Esophagus squamous epithelium (tissue), 5 donors: ENCODE measurements at places on chromosomes 3 and 15. TPM values are rescaled to one million over a fixed set of nuclear protein-coding genes. Genes with fewer than 3 reads are reported as not detected.

DNA sequence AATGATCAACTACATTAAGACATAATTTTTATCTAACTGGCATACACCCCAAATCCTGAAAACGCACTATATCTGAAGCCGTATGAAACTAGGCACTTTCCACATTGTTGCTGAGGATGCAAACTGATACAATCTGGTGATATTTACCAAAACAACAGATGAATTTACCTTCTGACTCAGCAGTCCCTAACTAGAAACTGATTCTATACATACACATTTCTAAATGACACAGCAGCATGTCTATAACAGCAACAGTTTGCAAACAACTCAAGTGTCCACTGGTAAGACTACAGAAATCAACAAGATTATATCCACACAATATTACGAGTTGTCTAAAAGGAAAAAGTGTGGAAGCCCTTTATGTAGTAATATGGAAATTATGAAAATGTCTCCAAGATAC, 22.9 kb downstream of the SECISBP2L start:
- H3K4me1 ChIP-seq = no peaks in the 10 kb centered on the region
- H3K27me3 ChIP-seq = no peaks in the 10 kb centered on the region
- no peak overlapping the region for H3K27ac ChIP-seq

DNA sequence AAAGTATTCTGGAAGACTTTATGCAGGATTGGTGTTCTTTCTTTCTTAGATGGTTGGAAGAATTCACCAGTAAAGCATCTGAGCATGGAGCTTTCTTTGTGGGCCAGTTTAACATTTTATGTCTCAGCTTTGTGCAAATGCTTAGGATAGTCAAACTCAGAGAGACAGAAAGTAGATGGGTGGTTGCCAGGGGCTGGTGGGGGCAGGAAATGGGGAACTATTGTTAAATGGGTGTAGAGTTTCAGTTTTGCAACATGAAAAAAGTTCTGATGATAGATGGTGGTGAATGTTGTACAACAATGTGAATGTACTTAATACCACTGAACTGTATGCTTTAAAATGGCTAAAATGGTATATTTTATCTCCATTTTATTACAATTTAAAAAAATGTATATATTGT, 24.8 kb downstream of the SPCS1 start:
- no peaks in the 10 kb centered on the region for H3K27me3 ChIP-seq
- H3K27ac ChIP-seq = no peak overlapping the region
- no peak overlapping the region for H3K4me3 ChIP-seq
- no peaks in the 10 kb centered on the region for H3K4me1 ChIP-seq
- H3K36me3 ChIP-seq = peaks cover 78% of the 10 kb centered on the region

DNA sequence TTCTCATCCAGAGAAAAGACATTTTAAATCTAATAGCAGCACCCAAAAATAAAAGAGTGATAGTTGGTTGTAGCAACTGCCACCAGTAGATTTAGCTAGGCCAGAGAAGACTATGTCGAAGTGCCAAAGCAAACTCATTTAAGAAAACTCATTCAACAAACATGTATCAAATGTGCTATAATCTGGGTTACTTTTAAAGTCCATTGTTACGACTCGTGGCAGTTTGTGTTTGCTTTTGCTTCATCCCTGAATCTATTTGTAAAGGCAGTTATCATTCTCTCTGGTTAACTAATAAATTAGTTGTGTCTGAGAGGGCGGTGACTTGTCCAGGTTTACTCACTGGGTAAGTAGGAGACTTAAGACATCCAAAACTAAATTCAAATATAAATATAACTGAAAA, 159.4 kb downstream of the ZIC4 start:
- no peak for DNase-seq
- H3K4me3 ChIP-seq = no peak overlapping the region
- no peaks in the 10 kb centered on the region for H3K27me3 ChIP-seq
- H3K4me1 ChIP-seq = no peaks in the 10 kb centered on the region
- H3K36me3 ChIP-seq = no peaks in the 10 kb centered on the region

DNA sequence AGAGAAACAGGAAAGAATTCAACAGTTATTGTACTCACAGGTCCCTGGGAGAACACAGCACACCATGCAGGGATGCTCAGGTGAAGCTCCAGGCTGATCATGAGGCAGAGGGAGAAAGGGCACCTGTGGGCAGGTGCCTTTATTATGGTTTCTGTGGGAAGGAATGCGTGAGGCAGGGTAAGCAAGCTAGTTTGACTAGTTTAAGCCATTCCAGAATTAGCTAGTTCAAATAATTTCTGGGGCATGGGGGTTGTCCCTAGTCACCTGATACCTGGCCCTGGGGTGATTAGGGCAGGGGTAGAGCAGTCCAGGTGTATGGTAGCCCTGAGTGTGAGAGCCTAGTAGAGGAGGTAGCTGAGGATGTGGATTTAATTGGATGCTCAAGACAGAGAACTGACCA, 47.9 kb upstream of the DCLK3 start:
- DNase-seq = no peak
- H3K36me3 ChIP-seq = no peaks in the 10 kb centered on the region
- H3K4me1 ChIP-seq = peaks cover 24% of the 10 kb centered on the region

DNA sequence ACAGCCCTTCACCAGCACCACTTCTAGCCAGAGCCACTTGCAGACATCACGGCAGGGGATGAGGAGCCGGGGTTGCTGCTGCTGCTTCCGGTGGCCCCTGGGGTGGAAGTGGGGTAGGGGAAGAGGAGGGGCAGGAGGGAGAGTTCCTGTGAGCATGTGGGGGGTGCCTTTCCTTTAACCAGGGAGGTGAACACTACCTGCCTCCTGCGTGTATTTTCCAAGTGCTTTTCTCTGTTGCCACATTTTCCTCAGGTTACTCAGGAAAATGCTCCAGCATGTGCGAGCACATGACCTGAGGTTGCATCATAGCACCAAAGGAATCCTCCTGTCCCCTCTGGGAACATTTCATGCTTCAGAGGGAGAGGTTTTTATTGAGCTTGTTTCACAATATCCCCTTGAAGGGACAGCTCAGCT, 12.2 kb upstream of the SACM1L start:
- peaks cover 69% of the 10 kb centered on the region for H3K36me3 ChIP-seq
- no peak for DNase-seq
- peaks cover 11% of the 10 kb centered on the region for H3K4me1 ChIP-seq
- no peaks in the 10 kb centered on the region for H3K27me3 ChIP-seq
- H3K4me3 ChIP-seq = no peak overlapping the region
- peak overlapping the region; percentile 81 for H3K27ac ChIP-seq

DNA sequence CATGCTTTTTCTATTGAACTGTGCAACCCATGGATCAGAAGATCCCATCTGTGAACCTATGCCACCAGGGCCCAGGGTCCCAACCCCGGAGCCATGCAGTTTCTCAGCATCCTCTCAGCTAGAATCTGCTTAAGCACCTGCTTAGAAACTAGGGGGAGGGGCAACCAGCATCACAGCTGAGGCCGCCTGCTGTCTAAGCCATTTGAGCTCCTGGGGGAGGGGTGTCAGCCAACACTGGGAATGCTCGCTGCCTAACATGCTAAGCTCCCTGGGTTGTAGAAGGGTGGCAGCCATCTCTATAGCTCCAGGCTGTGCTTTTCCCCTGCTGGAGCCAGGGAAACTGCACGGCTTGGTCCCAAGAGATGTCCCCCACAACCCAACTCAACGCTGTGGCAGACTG, 322.8 kb downstream of the EDEM1 start:
- no peak overlapping the region for H3K4me3 ChIP-seq
- no peaks in the 10 kb centered on the region for H3K36me3 ChIP-seq
- H3K27me3 ChIP-seq = no peaks in the 10 kb centered on the region
- no peaks in the 10 kb centered on the region for H3K4me1 ChIP-seq
- no peak for DNase-seq

DNA sequence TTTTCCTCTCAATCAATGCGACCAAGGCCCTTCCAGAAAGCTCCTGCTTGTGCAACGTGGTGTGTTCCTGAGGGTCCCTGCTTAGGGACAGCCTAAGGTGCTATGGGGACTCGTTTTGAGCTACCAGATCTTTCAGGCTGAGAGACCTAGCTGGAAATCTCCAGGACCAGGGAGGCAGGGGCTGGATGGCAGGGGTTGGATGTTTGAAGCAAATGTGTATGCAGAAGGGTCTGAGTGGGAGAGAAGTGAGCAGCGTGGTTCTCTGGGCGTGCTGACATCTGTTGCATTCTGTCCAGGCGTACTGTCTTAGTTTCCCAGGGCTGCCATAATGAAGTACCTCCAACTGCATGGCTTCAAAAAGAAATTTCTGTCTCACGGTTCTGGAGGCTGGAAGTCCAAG, 31.7 kb upstream of the SLCO2A1 start:
- H3K4me3 ChIP-seq = no peak overlapping the region
- H3K27me3 ChIP-seq = no peaks in the 10 kb centered on the region
- no peak overlapping the region for H3K27ac ChIP-seq

DNA sequence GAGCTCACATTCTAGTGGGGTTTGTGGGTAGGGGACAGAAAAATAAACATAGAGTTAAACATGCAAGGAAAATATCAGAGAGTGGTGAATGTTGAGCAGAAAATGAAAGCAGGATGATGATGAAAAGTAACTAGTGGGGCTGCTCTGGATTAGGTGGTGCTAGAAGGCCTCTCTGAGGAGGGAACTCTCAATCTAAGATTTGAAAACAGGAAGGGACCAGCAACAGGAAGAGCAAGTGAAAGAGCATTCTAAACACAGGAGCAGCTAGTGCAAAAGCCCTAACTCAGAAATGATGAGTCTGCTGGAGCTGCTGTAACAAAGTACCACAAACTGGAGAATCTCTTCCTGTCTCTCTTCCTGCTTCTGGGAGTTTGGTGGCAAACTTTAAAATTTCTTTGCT, 468.6 kb upstream of the AGTR1 start:
- no peaks in the 10 kb centered on the region for H3K27me3 ChIP-seq
- H3K4me3 ChIP-seq = no peak overlapping the region
- no peaks in the 10 kb centered on the region for H3K36me3 ChIP-seq
- H3K4me1 ChIP-seq = no peaks in the 10 kb centered on the region
- no peak for DNase-seq

- no peaks in the 10 kb centered on the region for H3K27me3 ChIP-seq
- DNase-seq = no peak
- H3K27ac ChIP-seq = no peak overlapping the region
- no peaks in the 10 kb centered on the region for H3K36me3 ChIP-seq
These were observed 509.2 kb upstream of the GRM7 start for GRCh38 chr3:6351752-6352151.

The SLC22A14 gene
- 0.19 TPM for total RNA-seq

DNA sequence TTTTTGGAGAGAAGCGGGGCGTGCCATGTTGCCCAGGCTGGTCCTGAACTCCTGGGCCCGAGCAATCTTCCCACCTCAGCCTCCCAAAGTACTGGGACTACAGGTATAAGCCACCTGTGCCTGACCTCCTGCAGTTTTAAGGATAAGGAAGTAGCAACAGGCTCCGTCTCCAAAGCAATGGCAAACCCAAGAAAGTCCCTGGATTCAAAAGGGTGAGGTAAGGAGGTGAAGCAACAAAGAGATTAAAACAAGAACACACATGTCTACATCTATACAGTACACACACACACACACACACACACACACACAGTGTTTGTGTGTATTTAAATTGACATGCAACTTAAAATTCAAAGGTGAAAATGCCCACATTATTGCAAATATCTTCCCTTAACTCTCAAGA, 58.9 kb downstream of the ABCC5 start:
- peaks cover 18% of the 10 kb centered on the region for H3K36me3 ChIP-seq
- H3K27ac ChIP-seq = peak overlapping the region; percentile 81
- no peaks in the 10 kb centered on the region for H3K27me3 ChIP-seq
- H3K4me1 ChIP-seq = peaks cover 22% of the 10 kb centered on the region

DNA sequence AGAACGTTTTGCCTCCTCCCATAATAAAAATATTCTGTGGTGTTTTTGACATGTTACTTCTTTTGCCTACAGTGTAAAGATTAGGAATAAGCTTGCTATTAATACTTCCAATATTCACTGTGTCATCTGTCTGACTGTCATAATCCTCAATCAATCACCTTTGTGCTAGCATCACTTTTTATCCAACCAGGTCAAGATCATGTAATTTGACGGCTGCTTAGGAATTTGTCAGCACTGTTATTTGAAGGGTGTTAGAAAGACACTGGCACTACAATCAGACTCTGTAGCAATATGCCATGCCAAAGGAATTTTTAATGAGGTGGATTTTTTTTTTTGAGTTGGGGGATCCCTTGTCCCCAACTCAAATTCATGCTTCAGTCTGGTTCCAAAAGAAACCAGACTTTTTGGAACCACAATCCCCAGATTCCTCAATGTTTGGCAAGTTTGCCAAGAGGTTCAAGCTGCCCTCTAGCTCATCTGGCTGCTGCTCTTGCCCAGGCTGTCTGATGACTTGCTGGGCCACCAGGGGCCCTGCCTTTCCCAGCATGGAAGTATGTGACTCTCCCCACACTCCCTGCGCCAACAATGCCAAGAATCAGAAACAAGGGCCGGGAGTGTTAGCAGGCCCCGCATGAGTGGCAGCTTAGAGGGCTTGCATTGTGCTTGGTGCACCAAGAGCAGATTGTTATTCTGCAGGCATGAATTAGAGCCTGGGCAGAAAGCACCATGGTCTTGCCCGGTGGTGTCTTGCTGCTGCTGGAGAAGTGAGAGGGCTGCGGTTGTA, 58.6 kb upstream of the TSC22D2 start:
- DNase-seq = no peak
- no peaks in the 10 kb centered on the region for H3K27me3 ChIP-seq
- H3K36me3 ChIP-seq = no peaks in the 10 kb centered on the region
- H3K4me1 ChIP-seq = peaks cover 30% of the 10 kb centered on the region
- peak overlapping the region; percentile 51 for H3K27ac ChIP-seq

The TPRG1 gene
- 22.5 TPM for total RNA-seq

DNA sequence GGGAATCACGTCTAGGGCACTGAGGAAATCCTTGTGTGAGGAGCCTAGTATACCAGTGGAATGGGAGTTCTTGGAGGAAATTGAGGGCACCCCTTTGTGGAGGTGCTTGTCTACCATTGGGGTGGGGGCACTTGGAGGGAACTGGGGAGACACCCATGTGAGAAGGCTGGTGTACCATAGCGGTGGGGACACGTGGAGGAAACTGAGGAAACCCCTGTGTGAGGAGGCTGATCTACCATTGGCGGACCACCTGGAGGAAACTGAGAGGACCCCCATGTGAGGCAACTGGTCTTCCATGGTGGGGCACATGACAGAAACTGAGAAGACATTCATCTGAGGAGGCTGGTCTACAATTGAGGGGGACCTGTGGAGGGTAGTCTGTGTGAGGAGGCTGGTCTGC, 164.5 kb downstream of the FBLN2 start:
- no peak for DNase-seq
- H3K36me3 ChIP-seq = no peaks in the 10 kb centered on the region
- no peaks in the 10 kb centered on the region for H3K27me3 ChIP-seq
- no peak overlapping the region for H3K27ac ChIP-seq
- H3K4me1 ChIP-seq = no peaks in the 10 kb centered on the region

DNA sequence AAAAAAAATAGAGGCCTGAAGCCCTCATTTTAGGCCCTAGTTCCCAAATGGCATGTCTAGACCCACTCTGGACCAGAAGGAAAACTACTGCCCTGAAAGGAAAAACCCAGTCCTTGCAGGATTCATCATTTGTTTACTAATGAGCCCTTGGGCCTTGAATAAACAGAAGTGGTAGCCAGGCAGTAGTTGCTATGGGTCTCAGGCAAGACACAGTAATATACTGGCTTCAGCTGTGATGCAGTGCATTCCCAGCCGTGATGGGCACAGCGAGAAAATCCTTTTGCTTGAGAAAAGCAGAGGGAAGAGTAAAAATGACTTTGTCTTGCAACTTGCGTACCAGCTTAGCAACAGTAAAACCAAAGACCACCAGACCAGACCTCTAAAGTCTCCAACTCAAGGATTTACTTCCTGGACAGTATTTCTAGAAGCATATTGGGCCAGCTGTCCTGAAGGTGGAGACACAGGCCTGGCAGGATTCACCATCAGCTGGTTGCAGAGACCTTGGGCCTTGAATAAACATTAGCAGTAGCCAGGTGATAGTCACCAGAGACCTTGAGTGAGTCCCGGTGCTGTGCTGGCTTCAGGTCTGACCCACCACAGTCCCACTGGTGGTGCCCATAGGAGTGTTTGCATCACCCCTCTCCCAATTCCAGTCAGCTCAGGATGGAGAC, 208.3 kb upstream of the SLITRK3 start:
- H3K27me3 ChIP-seq = no peaks in the 10 kb centered on the region
- DNase-seq = no peak
- H3K4me1 ChIP-seq = no peaks in the 10 kb centered on the region
- H3K36me3 ChIP-seq = no peaks in the 10 kb centered on the region
- H3K4me3 ChIP-seq = no peak overlapping the region
- H3K27ac ChIP-seq = no peak overlapping the region
